ENCODE measurements at places on chromosomes 12 and 14. TPM values are rescaled to one million over a fixed set of nuclear protein-coding genes. Genes with fewer than 3 reads are reported as not detected.

Gene AQP2
- 0.10 TPM for total RNA-seq

Gene LIN52
- 4.4 TPM for total RNA-seq

Gene PLXNC1
- 0.05 TPM for total RNA-seq

Gene KLHL33
- not detected for total RNA-seq

Gene ACOT6
- not detected for total RNA-seq

Gene ESR2
- total RNA-seq: not detected

Gene SPTB
- total RNA-seq: under 0.01 TPM

Gene LMNTD1
- total RNA-seq: not detected

Gene ASB2
- 0.05 TPM for total RNA-seq

Gene SERPINA5
- 4.9 TPM for total RNA-seq

Gene TSPAN11
- not detected for total RNA-seq

Gene KRT73
- total RNA-seq: not detected

Gene ASPG
- total RNA-seq: not detected

Gene TAS2R42
- total RNA-seq: not detected
